Spleen (tissue), 13 donors: ENCODE measurements at places on chromosomes 1 and 21.

GRCh38 chr1:53048960-53049573, 12.9 kb upstream of the PODN start:
- no peak for DNase-seq

DNA sequence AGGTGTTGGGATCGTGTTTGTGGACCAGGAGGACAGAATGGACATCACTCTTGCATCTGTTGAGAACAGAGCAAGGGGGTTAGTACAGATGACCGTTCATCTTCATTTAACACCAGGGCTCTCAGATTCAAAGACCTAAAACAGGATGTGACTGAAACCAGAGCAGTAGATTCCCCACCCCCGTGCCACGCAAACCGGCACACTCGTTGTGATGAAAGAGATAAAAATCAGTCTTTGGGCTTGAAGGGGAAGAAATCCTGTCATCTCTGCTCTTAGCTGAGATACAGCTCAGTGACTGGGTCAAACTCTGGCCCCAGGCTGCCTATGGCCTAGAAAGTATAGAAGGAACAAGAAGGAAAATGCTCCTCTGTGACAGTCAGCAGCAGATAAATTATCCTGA, 146.2 kb upstream of the KRTAP19-8 start:
- DNase-seq, result no peak

DNA sequence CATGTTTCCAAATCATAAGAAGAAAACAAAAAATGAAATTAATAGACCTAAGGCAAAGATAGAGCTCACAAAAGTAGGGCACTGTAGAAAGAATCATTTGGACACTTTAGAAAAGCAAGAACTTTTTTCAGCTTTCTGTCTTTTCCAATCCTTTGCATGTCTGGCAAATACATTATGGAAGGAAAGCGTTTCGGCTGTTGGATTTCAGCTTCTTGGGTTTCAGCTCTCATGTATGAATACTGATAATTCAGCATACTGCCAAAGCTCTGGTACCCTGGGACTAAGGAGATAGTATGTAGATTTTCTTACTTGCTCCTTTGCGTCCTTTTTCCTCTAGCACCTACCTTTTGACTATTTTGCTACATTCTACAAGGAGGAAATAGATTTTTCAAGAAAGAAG, 375.9 kb downstream of the BRINP3 start:
- no peak for DNase-seq

DNA sequence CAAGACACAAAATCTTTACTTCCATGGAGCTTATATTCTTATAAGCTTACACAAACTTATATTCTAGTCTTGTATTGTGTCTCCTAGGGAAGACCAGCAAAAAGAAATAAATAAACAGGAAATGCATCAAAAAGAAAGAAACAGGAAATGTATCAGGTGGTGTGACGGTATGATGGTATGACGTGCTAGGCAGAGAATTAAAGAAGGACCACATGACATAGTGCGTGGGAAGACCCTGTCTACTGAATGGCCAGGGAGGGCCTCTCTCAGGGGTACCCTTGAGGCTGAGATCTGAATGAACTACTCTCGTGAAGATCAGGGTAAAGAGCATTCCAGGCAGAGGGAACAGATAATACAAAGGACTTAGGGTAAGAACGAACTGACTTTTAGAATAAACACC, 15.6 kb upstream of the WDR26 start:
- DNase-seq, result no peak

DNA sequence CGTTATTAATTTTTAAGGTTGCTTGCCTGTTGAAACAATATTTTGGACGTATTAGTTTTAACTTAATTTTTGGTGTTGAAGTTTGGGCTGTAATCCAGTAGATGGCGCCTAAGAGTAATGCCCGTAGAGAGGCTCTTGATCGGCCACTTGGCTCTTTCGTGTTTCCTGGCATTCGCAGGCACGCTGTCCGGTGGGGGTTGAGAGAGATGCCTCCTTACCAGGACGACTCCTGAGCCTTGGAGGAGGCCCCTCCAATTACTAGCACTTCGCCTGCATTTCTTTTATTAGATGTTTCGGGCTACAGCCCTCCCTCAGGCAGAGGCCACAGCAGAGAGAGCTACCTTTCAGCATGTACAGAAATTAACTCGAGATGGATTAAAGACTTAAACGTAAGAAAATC, 12.0 kb downstream of the OR2M4 start:
- DNase-seq, result peak; percentile 64

- DNase-seq, result no peak
Observed at GRCh38 chr21:32329776-32330175, 31.1 kb downstream of the MRAP start.
